Occipital lobe (tissue), 3 donors: ENCODE measurements at places on chromosomes 7 and 10. TPM values are rescaled to one million over a fixed set of nuclear protein-coding genes. Genes with fewer than 3 reads are reported as not detected.
A peak's percentile ranks its signal among the peaks of the same experiment; 100 is the strongest.

SLC26A4 gene
- 15.3 TPM for total RNA-seq

GRCh38 chr7:40182452-40182851 is 47.6 kb downstream of the SUGCT start:
- DNase-seq: no peak

GRCh38 chr10:102696736-102697135 is 17.5 kb downstream of the ARL3 start:
- DNase-seq: no peak

SORCS1 gene
- 40.6 TPM for total RNA-seq

PRSS37 gene
- total RNA-seq: not detected

DNA sequence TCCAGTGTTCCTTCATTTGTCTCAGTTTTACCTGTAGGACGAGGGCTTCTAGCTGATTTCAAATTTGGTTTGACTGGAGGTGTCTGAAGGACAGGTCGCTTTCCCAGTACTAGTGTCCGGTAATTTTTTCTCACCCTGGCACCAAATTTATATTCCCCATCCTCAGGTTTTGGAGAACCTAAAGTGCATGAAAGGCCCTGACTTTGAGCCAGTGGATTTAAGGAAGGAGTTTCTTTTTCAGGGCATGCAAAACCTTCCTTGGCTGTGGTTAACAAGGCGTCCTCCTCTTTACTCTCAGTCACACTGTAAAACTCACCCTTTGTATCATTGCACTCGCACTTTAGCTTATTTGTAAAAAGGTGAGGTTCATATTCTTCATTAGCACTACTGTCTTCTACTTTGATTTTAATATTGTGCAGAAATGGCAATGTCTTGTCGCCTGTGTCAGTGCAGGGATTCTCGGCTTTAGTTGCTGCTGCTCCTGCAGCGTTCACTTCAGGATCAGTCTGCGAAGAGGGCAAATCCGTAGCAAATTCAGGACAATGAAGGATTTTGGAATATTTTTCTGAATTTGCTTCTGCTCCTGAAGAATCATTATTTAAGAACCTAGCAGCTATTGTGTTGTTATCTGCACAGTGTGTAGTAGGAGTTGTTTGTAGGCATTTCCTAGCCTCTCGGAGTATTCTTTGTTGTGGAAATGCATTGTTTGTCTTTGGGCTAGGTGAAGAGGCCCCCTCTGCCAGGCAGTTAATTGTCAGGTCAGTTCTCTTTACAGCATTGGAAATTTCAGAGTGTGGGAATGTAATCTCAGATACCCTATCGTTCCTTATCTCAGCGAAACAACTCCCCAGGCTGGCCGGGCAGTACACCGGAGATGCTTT is 9.9 kb downstream of the SKIDA1 start:
- DNase-seq: no peak

- DNase-seq: no peak
Measured at GRCh38 chr10:22495396-22495795, 150.1 kb downstream of the SPAG6 start.

AKR1C1 gene
- 36.8 TPM for total RNA-seq

AHCYL2 gene
- 22.8 TPM for total RNA-seq

CDHR1 gene
- total RNA-seq: 1.2 TPM

GRCh38 chr7:11552676-11553296 is 279.2 kb downstream of the THSD7A start:
- no peak for DNase-seq

GRCh38 chr7:41809529-41809939 is 106.6 kb upstream of the INHBA start:
- DNase-seq: no peak

GRCh38 chr10:77223526-77224460 is 413.8 kb downstream of the KCNMA1 start:
- DNase-seq: no peak

- DNase-seq: no peak
Measured at GRCh38 chr10:16776896-16777295, 40.3 kb downstream of the RSU1 start.

- DNase-seq: no peak
Measured at GRCh38 chr10:112698818-112699164, 251.3 kb upstream of the TCF7L2 start.

DNA sequence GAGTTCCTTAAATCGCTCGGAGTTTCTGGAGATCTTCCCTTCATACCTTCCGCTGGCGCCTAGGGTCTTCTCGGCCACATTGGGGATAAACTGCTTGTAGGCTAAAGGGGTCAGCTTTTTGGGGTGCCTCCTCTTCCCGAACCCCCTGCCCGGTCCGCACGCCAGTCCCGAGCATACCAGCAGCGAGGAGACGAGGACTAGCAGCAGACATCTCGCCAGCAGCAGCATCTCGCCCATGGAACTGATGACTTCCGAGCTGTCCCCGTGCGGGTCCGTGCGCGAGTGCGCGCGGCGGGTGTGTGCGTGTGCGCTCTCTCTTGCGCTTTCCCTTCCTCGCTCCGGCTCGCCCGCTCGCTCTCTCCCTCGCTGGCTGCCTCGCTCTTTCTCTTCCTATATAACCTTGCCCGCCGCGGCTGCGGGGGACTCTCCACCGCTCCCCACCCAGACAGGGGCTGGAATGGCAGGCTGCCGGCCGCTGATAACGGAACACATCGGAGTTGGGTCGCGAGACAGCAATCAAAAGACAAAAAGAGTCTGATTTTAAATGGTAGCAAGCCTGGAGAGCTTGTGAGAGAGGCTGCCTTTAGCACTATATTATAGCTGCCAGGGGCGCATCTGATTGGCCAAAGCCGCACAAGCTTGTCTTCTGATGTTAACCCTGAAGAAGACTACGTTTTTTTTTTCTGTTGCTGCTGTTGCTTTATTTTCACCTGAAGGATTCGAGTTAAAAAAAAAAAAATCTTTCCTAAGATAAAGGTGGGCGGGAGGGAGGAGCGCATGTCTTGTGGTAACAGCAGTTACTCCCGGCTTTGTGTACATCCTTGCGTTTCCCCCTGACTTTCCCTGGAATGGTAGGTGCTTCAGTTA is at the start of gene SHH:
Gene SHH (minus strand): TSS at position 569 of the 867 bp plus-strand sequence. CDS start 341 bp downstream, at position 228.
- DNase-seq: no peak

DNA sequence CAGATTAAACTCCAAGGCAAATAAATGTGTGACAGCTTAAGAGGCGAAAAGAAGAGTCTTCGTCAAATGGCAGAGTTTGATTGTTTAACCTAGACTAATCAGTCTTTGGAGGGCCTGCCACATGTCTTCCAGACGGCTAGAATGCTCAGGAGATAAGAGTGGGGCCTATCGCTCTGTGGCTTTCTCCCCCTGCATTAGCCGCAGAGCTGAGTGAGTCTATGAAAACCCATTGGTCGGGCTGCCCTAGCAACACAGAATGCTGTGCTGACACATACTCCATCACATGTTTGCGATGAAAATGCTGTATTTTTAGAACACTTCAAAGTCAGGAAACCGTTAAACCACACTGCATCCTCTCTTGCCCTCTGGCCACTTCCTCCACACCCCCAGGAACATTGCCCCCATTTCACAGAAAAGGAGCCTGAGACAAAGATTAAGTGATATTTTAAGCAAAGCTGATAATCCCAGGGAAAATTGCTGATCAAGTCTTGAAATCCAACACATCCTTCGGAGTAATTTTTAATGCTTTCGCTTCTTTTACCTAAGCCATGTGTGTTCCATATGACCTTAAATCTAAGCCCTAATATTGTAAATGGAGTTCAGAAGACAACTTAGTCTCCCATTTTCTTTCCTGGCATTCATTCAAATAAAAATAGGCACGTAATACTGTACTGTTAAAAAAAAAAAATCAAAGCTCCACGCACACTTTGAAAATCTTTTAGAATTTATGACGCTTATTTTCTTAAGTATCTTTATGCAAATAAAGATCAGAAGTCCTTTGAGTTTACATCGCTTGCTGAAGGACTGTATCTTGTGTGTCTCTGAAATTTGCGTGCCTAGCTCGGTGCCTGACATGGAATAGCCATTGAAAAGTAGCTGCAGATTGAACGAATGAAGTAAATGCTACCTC is 161.2 kb downstream of the CELF2 start:
- peak; percentile 38 for DNase-seq

EMX2 gene
- 2.0 TPM for total RNA-seq

- no peak for DNase-seq
Measured at GRCh38 chr7:116577320-116577871, 52.6 kb downstream of the CAV1 start.

DNA sequence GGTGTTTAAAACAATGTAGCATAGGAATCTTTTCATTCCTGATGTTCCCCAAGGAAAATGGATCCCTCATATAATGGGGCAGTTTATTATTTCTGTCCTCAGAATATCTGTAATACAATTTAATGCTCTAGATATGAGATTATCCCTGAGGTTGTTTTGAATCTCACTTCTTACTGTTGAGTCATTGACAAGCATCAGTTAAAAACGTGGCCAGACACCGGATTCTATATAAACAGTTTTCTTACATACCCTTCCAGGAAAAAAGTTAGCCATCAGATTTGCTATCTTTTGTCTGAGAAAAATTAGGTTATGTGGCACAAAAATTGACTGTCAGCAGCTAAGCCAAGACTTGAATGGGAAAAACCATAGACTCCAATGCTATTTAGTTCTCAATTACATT is 539.8 kb upstream of the CELF2 start:
- no peak for DNase-seq

GRCh38 chr7:43244784-43245183 is 132.3 kb downstream of the HECW1 start:
- DNase-seq: no peak

- DNase-seq: no peak
Measured at GRCh38 chr7:92837000-92837749, 802 bp upstream of the CDK6 start.

DNA sequence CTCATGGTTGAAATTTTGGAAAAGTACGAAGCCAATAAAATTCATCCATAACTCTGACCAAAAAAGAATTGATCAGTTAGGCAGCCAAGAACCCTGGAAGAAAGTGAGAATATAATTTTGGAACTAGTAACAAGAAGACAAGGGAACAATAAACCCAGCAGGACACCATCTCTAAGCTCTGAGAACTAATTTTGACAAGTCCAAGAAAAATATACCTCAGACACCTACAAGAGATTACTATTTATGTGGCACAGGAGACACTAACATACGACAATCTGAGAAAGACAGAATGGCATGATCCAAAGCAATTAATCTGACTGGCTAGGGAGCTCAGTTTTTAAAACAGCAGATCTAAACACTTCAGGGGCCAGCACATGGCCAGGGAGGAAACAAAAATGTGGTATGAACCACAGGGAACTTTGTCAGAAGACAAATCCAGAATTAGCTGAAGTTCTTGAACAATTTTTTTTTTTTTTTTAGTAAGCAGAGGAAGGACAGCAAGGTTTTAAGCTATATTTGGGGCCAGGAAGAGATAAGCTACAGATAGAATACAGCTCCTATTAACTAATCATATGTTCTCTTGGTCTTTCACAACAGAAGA is 38.9 kb downstream of the PARD3 start:
- no peak for DNase-seq

RBP3 gene
- total RNA-seq: not detected

GRCh38 chr7:84624927-84625326 is 430.3 kb upstream of the SEMA3A start:
- no peak for DNase-seq

- no peak for DNase-seq
Measured at GRCh38 chr10:13961097-13961496, 369.6 kb downstream of the FRMD4A start.

- no peak for DNase-seq
Measured at GRCh38 chr10:117762819-117763172, 220.2 kb downstream of the EMX2 start.

DNA sequence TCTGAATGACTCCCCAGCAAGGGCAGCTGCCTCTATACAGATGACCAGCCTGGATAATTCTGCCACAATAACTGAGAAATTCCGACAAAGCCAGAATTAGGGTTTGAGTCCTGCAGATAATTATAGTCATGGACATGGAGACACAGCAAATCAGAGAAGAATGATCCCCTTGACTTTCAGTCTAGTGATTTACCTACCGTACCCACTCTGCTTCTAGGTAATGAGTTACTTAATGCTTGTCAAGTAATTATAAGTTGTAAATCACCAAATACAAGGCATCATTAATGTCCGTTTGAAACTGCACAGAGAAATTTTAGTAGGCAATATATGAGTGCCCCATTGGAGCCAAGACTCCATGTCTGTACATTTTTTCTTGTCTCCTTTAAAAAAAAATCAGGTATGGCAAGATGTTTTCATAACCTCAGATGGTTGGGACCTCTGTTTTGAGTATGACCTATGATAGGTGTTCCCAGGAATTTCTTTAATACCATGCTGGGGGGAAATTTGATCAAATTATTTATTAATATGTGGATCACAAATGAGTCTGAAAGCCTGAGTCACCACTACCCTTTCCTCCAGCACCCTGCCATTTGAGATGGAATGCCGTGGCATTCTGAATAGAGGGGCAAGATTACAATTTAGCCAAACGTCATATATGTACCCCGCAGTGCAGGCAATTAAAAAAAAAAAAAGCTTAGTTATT is 5.5 kb upstream of the ARID5B start:
- no peak for DNase-seq

DNA sequence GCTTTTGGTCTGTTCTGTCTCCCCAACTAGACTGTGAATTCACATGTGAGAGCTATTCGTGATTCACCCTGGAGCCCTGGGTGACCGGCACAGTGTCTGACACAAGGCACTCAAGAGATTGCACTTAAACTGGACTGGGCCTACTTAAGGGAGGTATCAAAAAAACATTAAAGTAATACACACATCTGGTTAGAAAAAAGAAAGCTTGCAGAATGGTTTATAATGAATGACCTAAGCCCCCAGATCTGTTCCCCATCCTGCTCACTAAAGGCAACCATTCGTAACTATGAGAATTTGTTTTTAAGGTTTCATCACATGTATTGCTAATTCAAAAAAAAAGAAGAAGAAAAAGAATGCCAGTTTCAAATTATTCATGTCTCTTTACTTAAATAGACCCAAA is 74.5 kb downstream of the DGKI start:
- DNase-seq: no peak

SPOCK2 gene
- 25.1 TPM for total RNA-seq
